ENCODE measurements at places on chromosomes 12 and 14.

- DNase-seq: no peak
These were observed 40.7 kb downstream of the R3HDM2 start for GRCh38 chr12:57390174-57390573.

- DNase-seq: no peak
These were observed 28.7 kb upstream of the PLD4 start for GRCh38 chr14:104895786-104896661.

- peak; percentile 51 for DNase-seq
These were observed 164.9 kb downstream of the ANO4 start for GRCh38 chr12:100959481-100959880.

GRCh38 chr12:106125351-106126095, 13.2 kb downstream of the NUAK1 start:
- DNase-seq: no peak

GRCh38 chr12:66119870-66120241, 10.7 kb downstream of the LLPH start:
- no peak for DNase-seq

DNA sequence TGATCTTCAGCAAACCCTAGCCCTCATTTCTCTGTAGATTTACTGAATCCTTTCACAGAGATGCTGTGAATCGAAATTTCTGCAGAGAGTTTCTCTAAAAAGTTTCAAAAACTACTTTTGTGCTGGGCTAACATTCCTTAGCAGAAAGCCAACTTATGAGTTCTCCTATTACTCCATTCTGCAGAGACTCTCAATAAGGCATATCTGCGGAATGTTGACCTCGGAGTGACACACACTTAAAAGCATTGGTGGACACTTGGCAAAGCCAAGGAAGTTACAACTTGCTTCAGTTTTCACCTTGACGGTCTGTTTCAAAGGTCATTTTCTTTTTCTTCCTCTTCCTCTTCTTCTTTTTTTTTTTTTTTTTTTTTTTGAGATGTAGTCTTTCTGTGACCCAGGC, 75.8 kb downstream of the WIF1 start:
- peak; percentile 1 for DNase-seq

GRCh38 chr14:32047791-32048190, 29.3 kb upstream of the ARHGAP5 start:
- DNase-seq: peak; percentile 35

- DNase-seq: no peak
These were observed 341.0 kb upstream of the RGS6 start for GRCh38 chr14:71591231-71591630.

DNA sequence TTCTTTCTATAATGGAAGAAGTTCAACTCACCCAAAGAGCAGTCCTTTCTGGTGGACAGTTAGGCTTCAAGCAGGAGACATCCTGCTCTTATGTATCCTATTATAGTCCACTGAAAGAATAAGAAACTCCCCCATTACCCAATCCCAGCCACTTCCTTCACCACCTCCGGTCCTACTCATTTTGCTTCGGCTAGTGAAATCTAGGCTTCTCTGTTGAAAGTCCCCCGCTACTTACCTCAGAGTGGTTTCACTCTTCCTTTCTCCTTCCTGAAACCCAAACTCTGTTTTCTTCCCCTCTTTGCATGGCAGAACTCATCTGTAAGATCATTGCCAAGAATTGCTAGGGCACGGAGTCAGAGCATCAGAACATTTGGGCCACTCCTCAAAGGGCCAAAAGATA, at the start of gene GPR84:
TSS of gene GPR84 (minus strand) at position 74 of the 400 bp plus-strand sequence. CDS start 635 bp downstream, outside the sequence.
- DNase-seq: no peak

DNA sequence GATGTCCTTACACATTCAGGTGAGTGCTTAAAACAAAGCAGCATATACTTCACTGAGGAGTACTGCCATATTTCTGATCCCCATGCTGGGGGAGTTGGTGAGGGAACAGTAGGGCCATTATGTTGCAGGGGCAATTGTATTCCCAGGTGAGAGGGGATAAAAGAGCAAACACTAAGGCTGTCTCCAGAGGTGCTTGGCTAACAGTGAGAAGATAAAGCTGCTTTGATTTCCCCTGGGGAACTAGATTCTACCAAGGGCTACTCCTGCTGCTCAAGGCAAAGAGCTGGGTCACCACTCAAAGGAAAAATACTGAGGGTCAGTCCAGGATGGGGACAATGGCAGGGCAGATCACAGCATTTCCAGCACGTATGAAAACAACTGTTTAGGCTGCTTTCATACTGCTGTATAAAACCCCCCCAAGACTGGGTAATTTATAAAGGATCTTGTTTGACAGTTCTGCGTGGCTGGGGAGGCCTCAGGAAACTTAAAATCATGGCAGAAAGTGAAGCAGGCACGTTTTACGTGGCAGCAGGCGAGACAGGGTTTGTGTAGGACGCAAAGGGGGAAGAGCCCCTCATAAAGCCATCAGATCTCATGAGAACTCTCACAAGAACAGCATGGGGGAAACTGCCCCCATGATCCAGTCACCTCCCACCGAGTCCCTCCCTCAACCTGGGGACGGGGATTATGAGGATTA, 47.8 kb upstream of the OR5AU1 start:
- DNase-seq: no peak

DNA sequence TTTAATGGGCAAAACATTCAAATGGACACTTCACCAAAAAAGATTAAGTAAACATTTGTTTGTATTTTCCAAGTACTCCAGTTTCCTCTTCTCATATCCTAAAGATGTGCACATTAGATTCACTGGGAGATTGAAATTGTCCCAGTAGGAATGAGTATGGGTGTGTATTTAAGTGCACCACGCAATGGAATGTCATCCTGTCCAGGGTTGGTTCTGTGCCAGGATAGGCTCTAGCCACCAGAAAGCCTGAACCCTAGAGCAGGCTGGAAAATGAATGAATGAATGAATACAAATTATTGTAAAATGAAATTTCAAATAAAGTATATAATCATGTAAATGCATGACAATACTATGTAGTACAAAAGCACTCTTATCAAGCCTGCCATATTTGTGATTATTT, 14.0 kb downstream of the CEP83 start:
- DNase-seq: no peak

DNA sequence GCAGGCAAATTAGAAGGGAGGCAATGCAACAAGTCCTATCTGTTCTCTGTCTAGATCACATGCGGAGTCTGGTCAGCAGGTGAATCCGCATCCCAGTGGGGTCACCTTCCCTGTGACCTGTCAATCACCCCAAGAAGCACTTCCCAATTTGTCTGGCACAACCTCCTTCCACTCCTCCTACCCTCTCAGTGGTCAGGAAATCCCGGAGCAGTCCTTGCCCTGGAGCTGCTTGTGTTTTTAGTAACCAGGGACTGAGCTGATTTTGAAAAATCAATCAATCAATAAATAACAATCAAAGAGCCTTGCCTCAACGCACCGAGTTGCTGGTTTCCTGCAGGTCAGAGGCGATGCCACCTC, 572 bp upstream of the ACSS3 start:
- DNase-seq: no peak

DNA sequence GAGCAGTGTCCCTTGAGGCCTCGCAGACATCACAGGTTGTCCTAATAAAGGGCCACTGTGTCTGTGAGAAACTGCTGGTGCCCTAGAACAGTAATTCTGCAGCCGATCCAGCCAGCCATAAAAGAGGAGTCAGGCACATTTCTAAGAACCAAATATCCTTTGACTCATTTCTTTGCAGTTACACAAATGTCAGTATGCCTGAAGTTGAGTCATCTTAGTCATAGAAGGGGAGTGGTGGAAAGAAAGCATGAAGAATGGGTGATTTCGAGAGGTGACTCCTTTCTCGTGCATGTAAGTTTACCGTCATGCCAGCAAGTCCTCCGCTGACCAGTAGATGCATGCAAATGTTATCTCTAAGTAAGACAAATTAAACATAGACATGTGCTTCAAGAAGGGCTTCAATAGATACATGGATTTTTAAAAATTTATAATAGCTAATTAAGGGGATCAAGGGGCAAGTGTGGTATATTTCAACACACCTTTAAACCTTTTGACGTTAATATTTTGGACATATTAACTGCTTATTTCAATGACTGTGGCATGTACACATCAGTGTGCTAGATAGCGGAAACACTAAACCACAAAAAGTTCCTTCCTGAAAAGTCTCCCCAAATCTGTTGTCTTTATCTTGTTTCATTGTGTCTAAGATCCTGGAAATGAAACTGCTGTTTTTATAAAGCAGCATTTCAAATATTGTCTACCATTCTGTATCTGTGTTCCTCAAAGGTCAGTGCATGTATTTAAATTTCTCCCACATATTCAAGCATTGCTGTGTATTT, 497.4 kb downstream of the NPAS3 start:
- DNase-seq: peak; percentile 76

DNA sequence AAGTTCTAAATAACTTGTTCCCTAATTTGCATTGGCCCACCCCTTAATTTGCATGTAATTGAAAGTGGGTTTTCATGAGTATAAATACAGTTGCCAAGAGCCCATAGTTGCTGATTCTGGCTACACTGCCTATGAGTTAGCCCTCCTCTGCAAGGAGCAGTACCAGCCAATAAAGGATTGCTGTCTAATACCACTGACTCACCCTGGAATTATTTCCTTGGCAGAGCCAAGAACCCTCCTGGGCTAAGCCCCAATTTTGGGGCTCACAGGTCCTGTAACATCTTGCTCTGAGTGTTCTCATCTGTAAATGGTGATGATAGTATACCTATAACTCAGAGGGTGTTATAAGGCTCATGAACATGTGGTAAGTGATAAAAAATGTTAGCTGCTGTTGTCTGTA, 6.8 kb downstream of the TTC8 start:
- peak; percentile 74 for DNase-seq

- peak; percentile 17 for DNase-seq
These were observed 77.7 kb downstream of the NTS start for GRCh38 chr12:85951823-85952222.

- no peak for DNase-seq
These were observed 12.2 kb downstream of the EVL start for GRCh38 chr14:100077441-100077840.

DNA sequence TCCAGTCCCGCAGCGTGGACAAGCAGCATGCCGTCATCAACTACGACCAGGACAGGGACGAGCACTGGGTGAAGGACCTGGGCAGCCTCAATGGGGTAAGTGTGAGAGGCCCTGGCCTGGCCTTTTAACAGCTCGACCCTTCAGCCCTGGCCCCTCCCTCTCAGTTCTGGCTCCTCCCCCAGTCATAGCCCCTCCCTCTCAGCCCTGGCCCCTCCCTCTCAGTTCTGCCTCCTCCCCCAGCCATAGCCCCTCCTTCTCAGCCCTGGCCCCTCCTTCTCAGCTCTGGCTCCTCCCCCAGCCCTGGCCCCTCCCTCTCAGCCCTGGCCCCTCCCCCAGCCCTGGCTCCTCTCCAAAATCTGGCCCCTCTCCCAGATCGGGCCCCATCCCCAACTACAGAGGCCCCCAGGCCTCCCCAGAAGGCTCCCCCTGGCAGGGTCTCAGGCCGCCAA, 11.2 kb downstream of the CEP170B start:
- peak; percentile 13 for DNase-seq

DNA sequence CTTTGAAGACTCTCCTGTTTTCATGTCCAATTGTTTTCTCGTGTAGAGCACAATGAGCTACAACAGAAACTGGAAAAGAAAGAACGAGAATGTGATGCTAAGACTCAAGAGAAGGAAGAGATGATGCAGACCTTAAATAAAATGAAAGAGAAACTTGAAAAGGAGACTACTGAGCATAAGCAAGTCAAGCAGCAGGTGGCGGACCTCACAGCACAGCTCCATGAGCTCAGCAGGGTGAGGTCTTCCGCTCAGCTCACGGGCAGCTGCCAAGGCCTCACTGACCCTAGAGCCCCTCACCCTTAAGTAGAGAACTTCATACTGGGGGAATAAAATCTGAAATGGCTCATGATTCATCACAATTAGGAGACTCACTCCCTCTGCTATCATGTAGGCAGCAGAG, 134.7 kb downstream of the GPR135 start:
- DNase-seq: no peak

DNA sequence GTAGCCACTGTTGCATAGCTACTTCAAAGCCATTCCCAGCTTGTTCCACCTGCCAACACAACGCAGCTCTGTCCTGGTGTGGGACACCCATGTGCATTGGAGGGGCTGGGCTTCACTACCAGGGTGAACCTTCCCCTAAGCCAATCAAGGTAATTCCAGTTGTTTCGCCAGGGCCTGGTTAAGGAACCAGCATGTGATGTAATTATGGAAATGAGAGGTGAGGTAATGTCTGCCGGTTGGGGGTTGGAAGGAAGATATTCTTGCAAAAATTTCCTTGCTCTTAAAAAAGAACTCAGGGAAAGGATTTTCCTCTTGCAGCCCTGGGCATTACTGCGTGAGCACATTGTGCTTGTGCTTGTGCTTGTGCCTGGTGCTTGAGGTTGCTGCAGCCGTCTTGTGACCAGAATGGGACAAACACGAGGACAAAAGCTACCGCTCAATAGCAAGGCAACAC, 14.9 kb downstream of the TUBA1C start:
- DNase-seq: no peak

- DNase-seq: no peak
These were observed 130.1 kb upstream of the BMP4 start for GRCh38 chr14:54086767-54087166.

DNA sequence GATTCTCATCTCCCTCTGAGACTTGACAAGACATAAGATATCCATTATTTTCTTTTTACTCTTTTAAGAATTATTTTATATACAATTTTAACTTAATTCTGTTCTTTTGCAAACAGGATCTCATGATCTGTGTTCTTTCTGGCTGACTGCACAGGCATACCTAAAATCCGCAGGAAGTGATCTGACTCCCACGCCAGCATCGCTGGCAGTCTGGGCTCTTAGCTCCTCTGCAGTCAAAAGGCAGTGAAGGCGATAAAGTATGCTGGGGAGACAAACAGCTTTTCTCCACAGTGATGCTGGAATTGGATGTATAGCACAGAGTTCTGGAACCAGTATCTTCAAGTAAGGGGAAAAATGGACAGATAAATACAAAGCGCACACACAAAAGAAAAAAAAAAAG, 52.4 kb downstream of the DICER1 start:
- no peak for DNase-seq

- no peak for DNase-seq
These were observed 127.5 kb upstream of the CCDC175 start for GRCh38 chr14:59704054-59704645.

GRCh38 chr14:37991027-37991426, 216.7 kb upstream of the SSTR1 start:
- DNase-seq: no peak

DNA sequence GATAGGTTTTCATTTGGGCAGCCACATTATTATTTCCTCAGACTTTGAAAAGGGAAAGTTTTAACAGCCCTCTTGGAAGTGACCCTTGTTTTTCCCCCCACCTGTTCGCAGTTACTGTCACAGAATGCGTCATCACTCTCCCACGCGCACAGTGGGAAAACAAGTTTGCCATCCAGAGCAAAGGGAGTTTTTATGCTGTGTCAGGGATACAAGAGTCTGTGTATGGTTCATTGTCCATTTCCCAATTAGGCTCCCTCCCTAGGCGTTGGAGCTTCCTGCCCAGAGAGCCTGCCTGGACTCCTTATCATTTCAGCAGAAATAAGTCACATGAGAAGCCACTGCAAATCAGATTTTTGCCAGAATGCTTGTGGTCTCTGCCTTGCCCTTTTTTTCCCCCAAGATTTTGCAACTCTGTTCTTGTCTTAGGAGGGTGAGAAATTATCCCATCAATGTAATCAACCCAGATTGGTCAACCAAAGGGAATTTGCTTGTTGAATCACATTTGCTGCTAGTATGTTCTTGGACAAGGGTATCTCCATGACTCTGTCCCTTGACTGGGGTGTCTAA, 104.1 kb downstream of the IGF1 start:
- DNase-seq: no peak

GRCh38 chr14:69673104-69673503, 61.7 kb downstream of the SUSD6 start:
- no peak for DNase-seq

- DNase-seq: no peak
These were observed 2.0 kb downstream of the B4GALNT1 start for GRCh38 chr12:57630891-57631433.

GRCh38 chr12:24806386-24806785, 142.5 kb downstream of the BCAT1 start:
- DNase-seq: no peak

Measured in fibroblast of upper back skin (primary cell).